ENCODE measurements at places on chromosomes 16 and 17.

DNA sequence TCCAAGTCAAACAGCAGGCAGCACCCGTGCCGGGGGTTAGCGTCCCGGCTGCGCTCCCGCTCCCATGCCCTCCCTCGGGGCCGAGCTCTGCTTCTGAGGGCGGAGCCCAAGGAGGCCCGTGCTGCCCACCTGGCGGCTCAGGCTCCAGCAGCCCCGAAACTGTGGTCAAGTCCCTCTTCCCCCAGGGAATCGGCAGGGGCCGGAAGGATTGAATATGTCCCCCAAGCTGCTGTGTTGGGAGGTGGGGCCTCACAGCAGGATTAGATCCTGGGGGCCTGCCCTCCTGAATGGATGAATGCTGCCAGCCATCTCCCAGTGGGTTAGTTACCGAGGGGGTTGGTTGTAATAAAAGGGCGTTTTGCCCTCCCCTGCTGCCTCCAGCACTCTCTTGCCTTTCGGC is 33.9 kb downstream of the MAP2K3 start:
- DNase-seq: no peak

DNA sequence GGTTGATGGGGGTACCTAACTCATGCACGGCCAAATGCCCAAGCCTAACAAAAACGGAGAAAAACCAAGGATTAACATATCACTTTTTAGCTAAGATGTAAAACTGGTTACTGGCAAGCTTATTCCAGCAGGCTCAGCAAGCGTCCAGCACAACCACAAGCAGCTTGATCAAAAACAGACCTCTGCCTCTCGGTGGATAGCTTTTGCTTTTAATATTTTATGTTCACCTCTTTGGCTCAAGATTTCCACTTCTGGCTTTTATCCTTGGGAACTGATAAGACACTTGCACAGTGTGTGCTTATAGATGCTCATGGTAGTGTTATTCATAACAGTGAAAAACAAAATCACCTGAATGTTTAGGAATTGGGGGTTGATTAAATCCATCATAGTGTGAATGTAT is 206.9 kb upstream of the CACNG5 start:
- DNase-seq: peak; percentile 55

DNA sequence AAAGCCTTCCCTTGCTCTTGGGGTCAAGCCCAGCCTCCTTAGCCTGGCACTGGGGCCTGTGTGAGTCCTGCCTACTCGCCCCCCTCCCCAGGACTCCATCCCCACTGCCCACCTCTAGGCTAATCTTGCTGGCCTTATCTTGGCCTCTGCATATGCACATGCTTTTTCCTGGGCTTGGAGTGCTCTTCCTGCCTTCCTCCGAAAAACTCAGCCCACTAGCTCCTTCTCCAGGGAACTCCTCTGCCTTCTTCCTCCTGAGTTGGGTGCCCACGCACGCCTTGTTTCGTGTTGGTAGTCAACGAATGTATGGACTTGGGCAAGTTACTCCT is 16.5 kb downstream of the TBX2 start:
- no peak for DNase-seq

DNA sequence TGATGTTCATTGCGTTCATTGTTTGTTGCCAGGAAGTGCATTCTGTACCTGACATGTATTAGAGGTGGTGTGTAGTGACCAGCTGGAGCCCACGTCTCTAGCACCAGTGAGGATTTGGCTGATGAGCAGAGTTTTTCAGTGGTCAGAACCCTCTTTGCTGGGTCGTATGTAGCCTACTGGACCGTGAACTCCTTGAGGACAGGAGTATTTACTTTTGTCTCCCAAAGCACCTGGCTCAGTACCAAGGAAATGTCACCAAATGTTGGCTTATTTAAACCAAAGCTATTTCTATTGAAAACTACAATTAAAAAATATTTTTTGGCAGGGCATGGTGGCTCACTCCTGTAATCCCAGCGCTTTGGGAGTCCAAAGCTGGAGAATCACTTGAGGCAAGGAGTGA is 262.7 kb downstream of the SNX29 start:
- DNase-seq: no peak

- DNase-seq: peak; percentile 77
These were observed 254.9 kb downstream of the PARN start for GRCh38 chr16:14375132-14375491.

DNA sequence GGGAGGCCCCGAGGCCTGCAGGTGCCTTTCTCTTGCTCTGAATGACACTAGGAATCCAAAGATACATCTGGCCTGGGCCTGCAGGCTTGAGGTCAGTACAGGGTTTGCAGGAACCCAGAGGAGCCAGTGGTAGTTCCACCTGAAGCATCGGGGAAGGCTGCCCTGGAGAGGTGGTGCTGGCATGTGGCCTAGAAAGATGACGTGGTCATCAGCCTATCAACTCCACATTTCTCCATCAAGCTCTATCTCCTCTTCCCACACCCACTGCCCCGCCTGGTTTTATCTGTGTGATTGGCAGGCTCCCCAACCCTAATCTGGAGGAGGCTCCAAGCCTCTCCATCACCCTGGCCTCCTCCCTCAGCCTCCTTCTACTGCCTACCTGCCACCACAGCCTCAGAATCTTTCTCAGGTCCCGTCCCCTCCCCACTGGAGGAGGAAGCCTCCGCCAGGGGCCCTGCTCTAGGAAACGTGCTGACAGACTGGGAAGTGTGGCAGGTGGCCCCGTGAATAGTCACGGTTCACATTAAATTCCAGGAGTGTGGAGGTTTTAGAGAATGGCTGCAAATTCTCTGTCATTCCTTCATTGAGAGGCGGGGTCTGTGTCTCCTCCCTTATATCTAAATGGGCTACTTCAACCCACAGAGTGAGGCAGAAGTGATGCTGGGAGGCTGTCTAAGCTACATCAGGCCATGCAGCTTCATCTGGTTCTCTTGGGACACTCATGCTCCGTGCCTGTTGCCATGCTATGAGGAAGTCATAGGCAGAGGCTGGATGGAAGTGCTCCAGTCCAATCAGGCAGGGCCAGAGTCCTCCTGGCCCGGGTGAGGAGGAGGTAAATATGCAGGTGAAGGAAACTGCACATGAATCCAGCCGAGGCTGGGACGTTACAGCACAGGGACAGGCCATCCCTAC is 11.4 kb upstream of the MAP2K3 start:
- no peak for DNase-seq

- DNase-seq: no peak
These were observed 7.0 kb downstream of the TMC8 start for GRCh38 chr17:78137392-78138203.

GRCh38 chr16:10494343-10495030 is 85.9 kb downstream of the EMP2 start:
- DNase-seq: no peak

GRCh38 chr17:56755310-56755709 is 78.4 kb downstream of the C17orf67 start:
- no peak for DNase-seq

DNA sequence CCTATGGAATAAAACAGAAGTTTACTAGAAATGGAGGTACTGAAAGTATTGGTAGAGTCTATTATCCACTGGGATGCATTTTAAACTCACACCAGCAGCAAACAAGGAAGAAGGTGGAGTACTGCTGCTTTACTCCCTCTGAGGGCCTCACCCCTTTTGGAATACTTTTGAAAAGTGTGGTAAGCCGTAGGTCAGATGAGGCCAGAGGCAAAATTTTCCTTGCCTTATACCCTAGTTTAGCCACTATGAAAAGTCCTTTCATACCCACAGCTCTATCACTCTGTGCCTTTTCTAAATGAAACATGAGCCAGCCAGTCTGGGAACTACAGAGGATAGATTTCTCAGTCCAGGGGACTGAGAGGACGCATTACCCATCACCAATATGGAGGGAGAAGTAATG is 14.0 kb downstream of the GDE1 start:
- DNase-seq: no peak

DNA sequence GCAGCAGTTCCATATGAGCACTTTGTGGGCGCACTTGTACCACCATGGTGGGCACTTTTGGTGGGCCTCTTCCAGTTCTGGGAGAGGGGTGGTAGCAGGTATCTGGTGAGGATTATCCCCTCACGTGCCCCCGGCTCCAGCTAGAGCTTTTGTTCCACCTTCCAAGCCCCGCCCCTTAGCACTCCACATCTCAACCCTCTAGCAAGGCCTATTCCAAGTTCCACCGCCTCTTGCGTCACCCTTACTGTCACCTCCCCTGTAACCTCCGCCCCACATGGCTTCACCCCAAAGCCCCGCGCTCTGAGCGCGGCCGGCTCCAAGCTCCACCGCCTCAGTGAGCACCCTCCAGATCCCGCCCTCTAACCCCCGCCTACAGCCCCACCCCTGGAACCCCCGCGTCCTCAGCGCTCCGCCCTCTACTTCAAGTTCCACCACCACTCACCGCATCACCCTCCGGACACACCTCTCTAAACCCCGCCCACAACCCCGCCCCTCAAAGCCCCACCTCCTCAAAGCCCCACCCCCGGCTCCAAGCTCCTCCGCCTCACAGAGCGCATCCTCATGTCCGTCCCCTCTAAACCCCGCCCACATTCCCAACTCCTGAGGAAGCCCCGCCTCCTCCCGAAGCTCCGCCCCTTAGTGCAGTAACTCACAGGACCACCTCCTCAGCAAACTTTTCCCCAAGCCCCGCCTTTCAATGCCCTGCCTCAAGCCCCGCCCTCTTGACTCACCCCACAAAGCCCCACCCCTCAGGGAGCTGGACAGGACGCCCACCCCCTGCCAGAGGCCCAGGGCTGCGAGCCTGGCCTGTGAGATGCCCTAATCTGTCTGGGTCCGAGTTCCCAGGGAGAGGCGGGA is 11.1 kb downstream of the SCN4A start:
- peak; percentile 71 for DNase-seq

- DNase-seq: peak; percentile 99
These were observed 2.4 kb upstream of the ACSF2 start for GRCh38 chr17:50423553-50424159.

DNA sequence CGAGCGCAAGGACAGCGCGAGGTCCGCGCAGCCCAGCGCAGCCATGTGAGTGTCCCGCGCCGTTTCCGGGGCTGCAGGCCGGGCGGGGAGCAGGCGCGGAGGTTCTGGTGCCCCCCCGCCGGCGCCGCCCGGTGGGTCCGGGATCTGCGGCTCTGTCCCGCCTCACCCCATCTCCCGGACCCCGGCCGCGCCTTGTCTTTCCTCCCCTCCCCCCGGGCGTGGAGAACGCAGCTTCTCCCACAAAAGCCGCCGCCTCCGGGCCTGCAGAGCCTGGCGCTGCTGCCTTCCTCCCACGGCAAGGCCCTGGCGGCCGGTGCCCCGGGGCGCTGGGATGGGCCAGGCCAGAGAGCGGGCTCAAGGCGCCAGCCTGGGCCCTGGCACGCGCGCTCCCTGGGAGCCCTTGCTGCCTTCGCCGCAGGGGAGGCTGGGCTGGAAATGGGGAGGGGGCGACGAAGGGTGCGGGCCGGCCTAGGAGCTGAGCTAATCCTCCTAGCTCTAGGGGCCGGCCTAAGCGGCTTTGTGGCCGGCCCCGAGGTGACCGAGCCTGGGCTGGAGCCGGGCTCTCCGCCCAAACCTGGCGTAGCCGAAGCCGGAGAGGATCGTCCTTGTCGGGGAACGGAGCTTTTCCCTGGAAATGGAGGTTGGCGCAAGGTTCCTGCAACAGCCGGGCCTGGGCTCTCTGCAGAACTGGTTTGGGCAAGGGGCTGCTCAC is 397 bp downstream of the RIPOR1 start:
- no peak for DNase-seq

DNA sequence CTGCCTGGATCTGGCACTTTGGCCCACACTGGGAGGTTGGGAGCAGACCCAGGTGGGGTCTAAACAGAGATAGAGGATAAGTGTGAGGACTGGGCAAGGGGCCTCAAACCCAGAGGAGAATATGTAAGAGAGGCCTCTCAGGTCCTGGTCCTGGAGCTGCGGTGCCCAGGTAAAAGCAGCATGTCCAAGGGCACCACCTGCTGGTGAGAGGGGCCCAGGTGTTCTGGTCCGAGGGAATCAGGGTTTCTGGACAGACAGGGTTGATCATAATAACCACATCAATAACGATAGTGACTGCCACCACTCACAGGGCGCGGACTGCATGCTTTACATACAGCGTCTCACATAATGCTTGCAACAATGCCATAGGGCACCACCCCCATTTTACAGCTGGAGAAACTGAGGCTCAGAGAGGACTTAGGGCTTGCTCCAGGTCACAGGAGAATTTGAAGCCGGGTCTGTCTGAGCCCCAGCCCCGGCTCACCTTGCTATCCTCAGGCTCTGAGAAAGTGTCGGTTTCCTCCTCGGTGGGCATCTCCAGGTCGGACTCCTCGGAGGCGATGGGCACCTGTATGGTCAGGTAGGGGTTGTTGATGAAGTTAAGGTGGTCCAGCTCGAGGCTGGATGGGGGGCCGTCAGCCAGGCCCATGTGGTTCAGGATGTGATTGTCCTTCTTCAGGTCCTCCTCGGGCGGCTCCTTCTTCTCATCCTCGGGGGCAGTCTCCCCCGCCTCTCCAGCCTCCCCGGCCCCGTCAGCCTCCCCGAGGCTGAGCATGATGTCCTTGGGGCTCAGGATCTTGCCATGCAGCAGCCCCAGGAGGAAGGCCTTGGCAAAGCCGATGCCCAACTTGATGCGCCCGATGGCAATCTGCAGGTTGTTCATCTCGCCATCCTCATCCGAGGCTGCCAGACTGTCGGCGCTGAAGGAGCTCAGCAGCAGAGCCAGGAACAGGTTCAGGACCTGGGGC is 19.1 kb upstream of the CD79B start:
- DNase-seq: no peak

GRCh38 chr16:9977333-9977897 is 204.8 kb downstream of the GRIN2A start:
- no peak for DNase-seq

DNA sequence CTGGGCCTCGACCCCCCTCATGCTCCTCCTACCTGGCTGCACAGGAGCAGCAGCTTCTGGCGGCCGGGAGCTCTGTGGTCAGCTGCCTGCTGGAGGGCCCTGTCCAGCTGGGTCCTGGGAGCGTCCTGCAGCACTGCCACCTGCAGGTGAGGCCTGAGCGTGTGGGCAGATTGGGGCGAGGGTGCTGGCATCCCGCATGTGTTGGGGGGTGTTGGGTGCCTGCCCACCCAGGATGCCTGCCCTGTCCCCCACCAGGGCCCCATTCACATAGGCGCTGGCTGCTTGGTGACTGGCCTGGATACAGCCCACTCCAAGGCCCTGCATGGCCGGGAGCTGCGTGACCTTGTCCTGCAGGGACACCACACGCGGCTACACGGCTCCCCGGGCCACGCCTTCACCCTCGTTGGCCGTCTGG is 16.5 kb downstream of the FCSK start:
- DNase-seq: no peak

DNA sequence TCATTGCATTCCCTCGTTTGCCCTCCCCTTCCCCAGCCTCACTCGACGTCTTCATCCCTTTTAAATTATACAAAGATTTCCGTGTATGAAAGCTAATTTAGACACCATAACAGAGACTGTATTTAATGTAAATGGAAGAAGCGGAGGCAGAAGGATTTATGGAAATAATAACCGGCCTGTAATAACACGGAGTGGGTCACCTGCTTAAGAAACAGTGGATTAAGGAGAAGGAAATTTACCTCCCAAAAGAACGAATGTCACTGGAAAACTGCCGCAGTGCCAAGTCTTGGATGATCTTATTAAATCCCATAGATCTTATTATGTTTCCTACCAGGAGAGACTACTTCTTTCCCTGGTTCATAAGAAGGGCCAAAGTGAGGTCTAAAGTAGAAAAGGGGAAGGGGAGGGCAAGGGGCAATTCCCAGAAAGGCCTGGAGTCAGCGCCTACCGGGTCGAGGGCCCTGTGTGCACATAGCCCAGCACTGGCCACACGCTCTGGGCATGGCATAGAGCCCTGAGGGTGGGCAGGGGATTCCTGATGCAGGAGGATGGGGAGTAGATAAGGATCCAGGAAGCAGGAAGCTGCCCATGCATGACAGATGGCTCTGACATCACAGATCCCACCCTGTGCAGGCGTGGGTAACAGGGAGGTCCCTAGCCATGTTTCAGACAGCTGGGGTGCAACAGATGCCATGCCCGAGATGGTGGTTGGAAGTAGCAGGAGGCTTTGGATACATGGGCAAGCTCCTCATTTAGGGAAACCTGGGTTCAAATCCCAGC is 56.2 kb upstream of the RPL38 start:
- DNase-seq: no peak
